ENCODE measurements at places on chromosomes 11 and 22. TPM values are rescaled to one million over a fixed set of nuclear protein-coding genes. Genes with fewer than 3 reads are reported as not detected.

TPBGL gene
- total RNA-seq: not detected

B4GALNT4 gene
- 16.4 TPM for total RNA-seq

TRIM6 gene
- 7.1 TPM for total RNA-seq

UBQLNL gene
- 0.19 TPM for total RNA-seq

KRTAP5-8 gene
- total RNA-seq: not detected

VSIG2 gene
- total RNA-seq: not detected

Data from neural progenitor cell (in vitro differentiated cells).